ENCODE measurements at places on chromosomes 6 and 20.

DNA sequence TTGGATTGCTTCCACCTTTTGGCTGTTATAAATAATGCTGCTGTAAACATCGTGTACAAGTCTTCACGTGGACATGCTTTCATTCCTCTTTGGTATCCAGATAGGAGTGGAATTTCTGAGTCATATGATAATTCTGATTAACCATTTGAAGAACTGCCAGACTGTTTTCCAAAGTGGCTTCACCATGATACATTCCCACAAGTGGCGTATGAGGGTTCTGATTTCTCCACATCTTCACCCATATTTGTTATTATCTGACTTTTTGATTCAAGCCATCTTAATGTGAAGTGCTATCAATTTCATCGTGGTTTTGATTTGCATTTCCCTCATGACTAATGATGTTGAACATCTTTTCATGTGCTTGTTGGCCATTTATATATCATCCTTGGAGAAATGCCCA lies 2.9 kb upstream of the SNRPB start:
- no peak for DNase-seq

DNA sequence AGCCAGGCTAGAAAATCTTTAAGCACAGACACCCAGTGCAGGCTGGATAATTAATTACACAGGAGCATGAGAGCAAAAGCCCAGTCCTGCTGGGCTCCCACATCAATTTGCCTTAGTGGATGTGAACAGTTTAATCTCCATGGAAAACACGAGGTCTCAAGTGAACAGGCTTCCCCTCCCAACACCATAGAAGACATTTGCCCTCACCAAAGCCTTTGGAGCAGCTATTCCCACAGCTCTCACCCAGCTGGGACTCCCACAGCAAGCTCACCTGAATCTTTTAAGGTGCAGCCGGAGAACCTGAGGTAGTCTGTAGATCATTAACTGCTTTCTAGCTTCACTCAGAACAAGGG lies 12.0 kb downstream of the TOMM6 start:
- DNase-seq = no peak

- DNase-seq = no peak
Measured at GRCh38 chr20:7094438-7094997, 327.0 kb downstream of the BMP2 start.

DNA sequence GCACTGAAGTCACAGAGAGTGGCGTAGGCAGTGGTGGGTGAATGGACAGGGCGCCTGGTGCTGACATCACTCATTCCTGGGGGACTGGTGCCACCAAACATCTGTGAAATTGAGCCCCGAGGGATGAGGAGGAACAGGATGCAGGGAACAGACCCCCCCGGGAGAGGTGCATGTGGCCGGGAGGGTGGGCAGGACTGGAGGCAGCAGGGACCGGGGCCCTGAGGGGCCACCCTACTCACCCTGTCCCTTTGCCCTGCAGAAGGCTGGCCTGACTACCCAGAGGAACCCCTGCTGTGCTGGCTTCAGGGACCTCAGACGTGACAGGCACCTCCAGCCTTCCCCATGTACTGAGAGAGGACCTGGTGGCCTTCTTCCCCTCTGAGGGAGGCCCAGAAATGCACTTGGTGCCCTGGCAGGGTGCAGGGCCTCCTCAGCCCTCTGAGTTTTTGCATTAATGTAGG lies 25.1 kb downstream of the SYNDIG1 start:
- no peak for DNase-seq

- DNase-seq = no peak
Measured at GRCh38 chr6:145263778-145264211, 471.5 kb downstream of the EPM2A start.

- no peak for DNase-seq
Measured at GRCh38 chr20:32456869-32457478, 98.8 kb downstream of the ASXL1 start.

- no peak for DNase-seq
Measured at GRCh38 chr20:37231947-37232630, 29.5 kb downstream of the GHRH start.

DNA sequence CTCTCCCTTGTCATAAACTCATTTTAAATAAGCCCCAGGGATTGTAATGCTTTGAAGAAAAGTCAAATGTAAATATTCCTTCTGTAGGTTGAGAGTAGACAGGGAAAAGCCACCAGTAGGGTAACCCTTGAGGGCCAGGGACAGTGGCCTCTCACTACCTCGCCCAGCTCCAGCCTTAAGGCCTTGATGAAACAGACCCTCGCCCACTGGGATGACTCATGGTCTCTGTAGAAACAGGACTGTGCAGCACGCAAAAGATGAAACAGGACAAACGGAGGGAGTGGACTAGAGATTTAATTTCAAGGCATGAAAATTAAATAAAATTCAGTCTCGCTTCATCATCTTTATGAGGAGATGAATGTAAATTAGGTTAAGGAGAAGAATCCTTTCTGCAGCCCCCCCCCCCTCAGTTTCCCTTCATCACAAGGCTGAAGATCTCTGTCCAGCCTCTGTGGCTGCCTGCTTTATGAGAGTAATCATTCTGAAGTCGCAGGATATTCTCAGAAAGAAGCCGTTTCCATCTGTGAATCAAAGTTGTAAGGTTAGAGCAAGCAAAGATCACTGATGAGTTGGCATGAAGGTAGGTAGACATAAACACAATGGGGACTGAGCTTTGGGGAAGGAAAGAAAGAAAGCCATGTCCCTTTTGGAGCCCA lies 60.4 kb downstream of the TMEM200A start:
- no peak for DNase-seq

DNA sequence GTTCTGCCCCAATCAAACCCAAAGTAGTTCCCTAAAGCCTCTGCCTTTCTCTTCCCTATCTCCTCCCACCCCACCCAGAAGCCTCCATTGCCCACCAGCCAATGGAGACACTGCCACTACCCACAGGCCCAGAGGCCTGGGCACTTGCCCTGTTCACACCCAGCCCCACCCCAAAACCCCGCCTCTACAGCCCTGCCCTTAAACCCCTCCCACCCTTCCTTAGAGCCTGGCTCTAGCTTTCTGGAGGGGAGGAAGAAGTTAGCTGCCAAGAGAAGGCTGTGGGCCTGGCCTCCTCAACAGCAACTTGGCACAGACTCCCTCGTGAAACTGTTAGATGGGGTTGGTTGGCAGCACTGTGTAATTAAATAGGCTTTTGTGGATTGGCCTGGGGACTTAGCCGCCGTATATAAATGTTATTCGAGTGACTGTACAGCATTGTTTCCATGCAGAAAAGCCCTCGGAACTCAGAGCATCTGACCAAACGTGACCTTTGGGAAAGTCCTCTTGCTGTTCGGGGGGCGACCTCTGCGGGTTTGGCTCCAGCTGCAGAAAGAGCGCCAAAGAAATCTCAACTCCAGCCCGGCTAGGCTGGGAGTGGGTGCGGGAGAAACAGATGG lies 31.4 kb downstream of the COL11A2 start:
- DNase-seq = no peak

- DNase-seq = no peak
Measured at GRCh38 chr6:34213772-34214171, 22.9 kb upstream of the HMGA1 start.

DNA sequence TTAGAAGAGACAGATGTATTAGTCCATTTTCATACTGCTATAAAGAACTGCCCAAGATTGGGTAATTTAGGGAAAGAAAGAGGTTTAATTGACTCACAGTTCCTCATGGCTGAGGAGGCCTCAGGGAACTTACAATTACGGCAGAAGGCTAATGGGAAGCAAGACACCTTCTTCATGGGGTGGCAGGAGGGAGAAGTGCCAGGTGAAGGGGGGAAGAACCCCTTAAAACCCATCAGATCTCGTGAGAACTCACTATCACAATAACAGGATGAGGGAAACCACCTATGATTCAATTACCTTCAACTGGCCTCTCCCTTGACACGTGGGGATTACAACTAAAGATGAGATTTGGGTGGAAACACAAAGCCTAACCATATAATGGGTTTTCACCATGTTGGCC lies 28.9 kb upstream of the PNRC1 start:
- DNase-seq = no peak

- no peak for DNase-seq
Measured at GRCh38 chr6:79257381-79258205, 23.1 kb upstream of the HMGN3 start.

DNA sequence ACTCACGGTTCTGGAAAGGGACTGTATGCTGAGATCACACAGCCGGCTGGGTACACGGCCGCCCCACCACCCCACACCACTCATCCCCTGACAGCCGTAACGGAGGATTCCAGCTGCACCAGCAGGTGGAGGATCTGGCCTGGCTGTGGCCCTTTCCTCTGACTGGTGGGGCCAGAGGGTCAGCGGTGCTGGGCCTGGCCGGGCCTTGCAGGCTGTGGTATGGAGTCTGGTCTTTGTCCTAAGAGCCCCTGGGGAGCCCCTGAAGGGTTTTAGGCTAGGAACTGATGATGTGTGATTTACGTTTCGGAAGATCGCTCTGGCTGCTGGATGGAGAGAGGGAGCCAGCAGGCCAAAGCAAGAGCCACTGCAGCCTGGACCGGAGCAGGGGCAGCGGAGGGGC lies 26.6 kb downstream of the NOL4L start:
- DNase-seq = no peak

GRCh38 chr6:157206359-157206815 lies 116.9 kb downstream of the TMEM242 start:
- no peak for DNase-seq

GRCh38 chr20:60999250-60999649 lies 252.8 kb upstream of the CDH4 start:
- no peak for DNase-seq

GRCh38 chr6:120230008-120230407 lies 880.4 kb upstream of the MAN1A1 start:
- no peak for DNase-seq

DNA sequence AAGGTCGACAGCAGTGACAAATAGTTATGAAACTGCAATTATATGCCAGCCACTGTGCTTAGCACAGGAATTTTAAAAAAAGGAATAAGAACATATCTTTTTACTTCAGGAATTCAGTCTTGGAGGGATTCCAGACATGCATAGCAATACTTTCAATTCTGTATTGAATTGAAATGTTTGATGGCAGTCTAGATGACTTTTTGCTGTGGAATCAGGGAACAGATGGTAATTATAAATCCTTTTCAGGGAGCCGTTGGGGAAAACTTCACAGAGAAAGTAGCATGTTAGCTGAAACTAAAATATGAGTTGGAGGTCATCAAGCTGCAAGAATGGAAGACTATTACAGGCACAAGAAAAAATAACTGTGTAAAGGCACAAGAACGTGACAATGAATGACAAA lies 74.8 kb downstream of the IMPG1 start:
- DNase-seq = no peak

DNA sequence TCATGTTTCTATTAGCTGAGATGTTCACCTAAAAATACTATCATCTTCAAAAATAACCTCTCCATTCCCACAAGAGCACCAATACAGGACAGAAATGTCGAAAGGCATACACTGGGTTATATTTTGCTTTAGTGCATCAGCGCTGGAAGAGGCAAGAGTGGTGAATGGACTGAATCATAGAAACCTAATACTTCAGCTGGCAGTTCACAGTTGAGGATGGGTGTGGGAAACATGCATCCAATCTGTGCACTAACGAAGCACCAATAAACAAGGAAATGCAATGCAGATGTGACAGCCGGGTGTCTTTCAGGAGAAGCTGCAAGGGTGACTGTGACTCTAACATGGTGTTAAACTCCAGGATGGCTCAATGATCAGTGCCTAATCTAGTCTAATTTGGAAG lies 365.8 kb downstream of the ESR1 start:
- no peak for DNase-seq

- no peak for DNase-seq
Measured at GRCh38 chr20:44075191-44075949, 111.6 kb downstream of the JPH2 start.

DNA sequence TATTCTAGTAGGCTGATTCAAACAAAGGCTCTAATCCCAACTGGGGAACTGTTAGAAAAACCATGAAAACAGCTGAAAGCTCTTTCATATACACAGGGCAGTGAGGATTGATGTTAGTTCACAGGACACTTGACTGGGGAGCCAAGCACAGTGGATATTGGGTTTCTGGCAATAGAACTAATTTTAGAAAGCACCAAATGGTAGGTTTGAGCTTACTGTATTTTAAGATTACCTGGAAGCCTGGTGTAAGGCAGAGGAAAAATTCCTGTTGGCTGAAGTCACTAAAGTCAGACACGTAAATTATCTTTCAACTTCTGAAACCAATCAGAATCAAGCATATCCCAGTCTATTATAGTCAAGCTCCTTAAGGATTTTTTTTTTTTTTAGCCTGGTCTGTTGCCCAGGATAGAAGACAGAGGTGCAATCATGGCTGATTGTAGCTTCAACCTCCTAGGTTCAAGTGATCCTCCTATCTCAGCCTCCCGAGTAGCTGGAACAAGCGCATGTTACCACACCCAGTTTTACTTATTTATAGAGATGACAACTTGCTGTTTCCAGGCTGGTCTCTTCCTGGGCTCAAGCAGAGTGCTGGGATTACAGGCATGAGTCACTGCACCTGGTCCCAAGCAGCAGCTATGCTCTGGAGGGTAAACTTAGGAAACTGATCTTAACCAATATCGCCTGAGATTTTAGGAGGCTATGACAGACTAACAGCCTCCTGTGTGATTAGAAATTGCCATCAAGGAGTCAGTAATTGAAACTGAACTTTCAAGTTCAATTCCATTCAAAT lies 32.5 kb upstream of the SYNCRIP start:
- DNase-seq = no peak

DNA sequence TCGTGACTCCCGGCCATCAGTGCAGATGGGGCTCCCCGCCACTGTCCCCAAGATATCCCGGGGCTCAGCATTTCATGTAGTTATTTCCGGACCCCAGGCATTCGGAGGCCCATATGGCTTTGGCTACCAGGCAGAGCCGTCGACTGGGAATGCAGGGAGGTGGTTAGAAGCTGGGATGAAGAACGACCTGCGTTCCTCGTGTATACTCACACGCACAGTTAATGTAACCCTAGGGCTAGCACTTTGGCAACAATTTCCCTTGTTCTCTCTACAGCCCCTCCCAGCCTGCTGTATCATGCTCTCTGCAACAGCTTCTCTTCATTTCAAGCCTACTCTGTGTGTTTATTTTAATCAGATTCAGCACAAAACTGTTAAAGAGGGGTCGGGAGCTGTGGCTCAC lies 240.4 kb downstream of the MYLK4 start:
- no peak for DNase-seq

DNA sequence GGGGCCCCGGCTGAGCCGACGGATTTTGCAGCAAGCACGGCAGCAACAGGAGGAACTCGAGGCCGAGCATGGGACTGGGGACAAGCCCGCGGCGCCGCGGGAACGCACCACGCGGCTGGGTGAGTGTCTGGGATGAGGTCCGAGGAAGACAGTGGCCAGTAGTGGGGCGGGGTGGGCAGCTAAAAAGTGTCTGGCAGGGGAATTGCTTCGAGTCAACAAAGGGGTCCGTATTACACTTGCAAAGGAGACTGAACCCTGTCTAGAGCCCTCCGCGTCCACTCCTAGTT lies 356 bp downstream of the BYSL start:
- DNase-seq = no peak

Measured in activated CD4-positive, alpha-beta T cell treated with anti-CD3 and anti-CD28 coated beads, Interleukin-2, amount 10 ng/mL, durations not matched to agents 7 days and 5 days (primary cell).